ENCODE measurements at places on chromosomes 7 and 10.

GRCh38 chr7:26409661-26410547 lies 118.2 kb downstream of the SNX10 start:
- peak; percentile 95 for DNase-seq

- no peak for DNase-seq
These were observed 444.0 kb upstream of the NFE2L3 start for GRCh38 chr7:25707768-25708620.

- DNase-seq, result no peak
These were observed 191.5 kb downstream of the WDR37 start for GRCh38 chr10:1247598-1248261.

- no peak for DNase-seq
These were observed 21.8 kb upstream of the PIP4K2A start for GRCh38 chr10:22736134-22736533.

DNA sequence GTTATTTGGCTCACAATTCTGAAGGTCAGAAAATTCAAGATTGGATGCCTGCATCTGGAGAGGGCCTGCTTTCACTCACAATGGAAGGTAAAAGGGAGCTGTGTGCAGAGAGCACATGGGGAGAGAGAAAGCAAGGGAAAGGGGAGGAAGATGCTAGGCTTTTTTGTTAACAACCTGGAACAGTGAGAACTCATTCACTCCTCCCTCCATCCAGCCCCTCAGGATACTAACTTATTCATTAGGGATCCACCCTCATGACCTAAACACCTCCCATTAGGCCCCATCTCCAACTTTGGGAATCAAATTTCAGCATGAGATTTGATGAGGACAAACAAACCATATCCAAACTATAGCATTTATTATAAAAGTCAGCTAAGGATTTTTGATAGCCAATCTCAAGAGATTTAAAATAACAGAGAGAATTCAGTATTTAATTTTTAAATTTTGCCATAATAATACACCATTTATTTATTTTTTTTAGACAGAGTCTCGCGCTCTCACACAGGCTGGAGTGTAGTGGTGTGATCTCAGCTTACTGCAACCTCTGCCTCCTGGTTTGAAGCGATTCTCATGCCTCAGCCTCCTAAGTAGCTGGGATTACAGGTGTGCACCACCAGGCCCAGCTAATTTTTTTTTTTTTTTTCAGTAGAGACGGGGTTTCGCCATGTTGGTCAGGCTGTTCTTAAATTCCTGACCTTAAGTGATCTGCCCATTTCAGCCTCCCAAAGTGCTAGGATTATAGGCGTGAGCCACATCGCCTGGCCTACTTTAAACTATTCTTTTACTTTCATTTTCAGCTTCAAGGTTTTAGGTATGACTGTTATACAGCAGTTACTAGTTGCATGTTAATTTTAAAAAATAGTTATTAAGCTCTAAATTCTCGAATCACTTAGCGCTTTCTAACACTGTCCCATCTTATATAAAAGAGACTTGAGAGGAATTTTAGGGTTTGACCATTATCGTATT lies 20.3 kb upstream of the ETV1 start:
- DNase-seq, result no peak

- DNase-seq, result no peak
These were observed at the start of gene MYO1G for GRCh38 chr7:44978511-44979366. MYO1G (minus strand) TSS chr7:44979015; CDS start chr7:44978961, 54 bp downstream.

GRCh38 chr10:113162960-113163359 lies 212.9 kb downstream of the TCF7L2 start:
- no peak for DNase-seq

GRCh38 chr10:100377830-100378229 lies 30.8 kb downstream of the SCD start:
- DNase-seq, result no peak

DNA sequence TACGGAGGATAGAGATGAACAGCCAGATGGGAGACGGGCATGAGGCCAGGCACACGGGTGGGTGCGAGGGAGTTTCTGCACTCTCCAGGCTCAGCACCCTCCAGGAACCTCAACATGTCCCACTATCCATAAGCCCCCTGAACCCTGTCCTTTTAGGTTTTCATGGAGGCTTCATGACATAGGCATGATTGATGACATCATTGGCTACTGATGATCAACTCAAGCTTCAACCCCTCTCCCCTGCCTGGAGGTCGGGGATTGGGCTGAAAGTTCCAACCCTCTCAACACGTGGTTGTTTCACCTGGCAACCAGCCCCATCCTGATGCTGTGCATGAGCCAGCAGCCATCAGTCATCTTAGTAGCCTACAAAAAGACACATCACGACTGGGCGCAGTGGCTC lies 360.7 kb upstream of the AUTS2 start:
- no peak for DNase-seq

DNA sequence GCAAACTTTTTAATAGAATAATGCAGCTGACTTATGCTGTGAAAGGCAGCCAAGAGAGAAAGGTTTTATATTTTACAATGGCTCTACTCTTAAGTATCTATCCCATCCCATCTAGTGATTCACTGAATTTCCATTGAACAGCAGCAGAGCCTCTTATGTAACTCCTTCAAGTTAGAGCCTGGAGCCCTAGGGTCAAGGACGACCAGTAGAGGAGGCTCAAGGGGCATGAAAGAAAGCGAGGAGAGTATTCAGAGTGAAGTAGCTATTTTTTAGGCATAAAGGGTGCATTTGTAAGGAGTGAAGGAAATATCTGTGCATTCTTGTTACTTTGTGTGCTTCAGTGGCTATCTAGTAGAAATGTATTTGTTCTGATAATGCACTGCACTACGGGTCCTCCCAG lies 180.2 kb upstream of the TPK1 start:
- no peak for DNase-seq

- DNase-seq, result no peak
These were observed 4.1 kb downstream of the FHIP2A start for GRCh38 chr10:114825513-114826253.

DNA sequence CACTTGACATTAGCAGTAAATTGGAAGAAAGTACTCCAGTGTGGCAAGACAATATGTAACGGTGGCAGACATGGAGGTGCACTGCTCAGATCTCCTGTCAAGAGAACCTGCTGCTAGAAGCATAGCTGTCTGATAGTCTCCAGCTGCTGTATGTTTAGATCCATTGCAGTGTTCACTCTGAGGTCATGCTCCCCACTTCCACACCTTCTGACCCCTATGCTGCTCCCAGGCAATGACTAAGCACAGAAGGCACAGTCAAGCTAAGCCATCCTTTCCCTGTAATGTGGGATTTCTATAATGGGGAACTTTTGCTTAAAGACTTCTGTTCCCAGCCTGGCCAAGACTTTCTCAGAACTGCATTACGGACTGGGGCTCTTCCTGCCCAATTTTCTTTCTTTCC lies 315.8 kb downstream of the HPSE2 start:
- DNase-seq, result no peak

- DNase-seq, result no peak
These were observed 433.2 kb downstream of the TNS3 start for GRCh38 chr7:47148536-47149207.

DNA sequence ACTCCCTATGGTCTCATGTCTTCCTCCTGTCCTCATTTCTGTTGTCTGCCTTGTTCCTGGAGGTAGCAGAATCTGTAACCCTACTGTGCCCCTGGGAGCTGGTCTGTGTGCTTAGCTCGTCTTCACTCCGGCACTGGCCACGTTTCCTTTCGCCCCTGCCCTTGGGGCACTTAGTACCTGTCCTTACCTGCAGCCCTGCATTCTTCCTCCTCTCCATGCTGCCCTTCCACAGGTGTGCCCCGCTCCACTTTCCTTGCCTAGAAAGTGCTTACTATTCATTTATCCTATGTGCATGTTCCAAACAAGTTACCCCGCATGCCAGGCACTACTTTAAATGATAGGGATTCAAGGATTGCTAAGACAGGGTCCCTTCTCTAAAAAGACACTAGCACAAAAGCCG lies 199.9 kb upstream of the ZMIZ1 start:
- DNase-seq, result no peak

- no peak for DNase-seq
These were observed 257.2 kb upstream of the CACNA2D1 start for GRCh38 chr7:82700741-82701140.

DNA sequence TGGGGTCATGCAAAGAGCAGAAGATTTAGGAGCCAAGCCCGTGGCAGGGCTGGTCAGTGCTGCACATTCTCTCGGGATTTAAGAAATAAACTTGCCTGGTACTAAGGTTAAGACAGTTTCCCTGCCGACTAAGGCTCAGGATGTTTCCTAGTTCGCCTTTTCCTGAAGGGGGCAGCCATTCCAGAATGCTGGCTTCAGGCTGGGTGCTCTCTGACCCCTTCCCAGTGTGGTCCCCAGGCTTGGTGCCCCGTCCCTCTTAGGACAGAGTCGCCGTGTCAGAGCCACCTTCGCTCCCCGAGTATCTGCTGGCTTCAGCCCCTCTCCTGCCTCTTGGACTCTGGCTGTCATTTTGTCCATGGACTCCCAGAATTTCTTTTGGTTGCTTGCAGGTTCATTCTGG lies 117.2 kb downstream of the ELFN1 start:
- no peak for DNase-seq
